CD4-positive, alpha-beta T cell treated with Interleukin-6 at 100 ng/mL for 8 hours (primary cell): ENCODE measurements at places on chromosomes 2 and 18.

DNA sequence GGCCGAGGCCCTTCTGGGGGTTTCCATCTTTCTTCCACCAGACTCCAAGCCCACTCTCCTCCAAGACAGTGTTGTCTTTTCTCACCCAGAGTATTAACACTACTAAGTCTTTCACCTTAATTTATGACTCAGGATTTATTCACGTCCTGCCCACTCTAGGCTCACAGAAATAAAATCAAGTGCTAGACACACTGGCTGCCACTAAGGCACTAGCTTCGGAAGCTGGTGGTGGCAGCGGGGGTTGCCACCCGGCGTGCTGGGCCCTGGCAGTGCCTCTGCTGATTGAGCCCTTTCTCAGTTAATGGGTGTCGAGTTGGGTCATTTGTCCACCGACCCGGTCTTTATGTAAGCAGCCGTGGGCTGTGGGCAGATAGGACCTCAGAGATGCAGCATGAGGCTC is 93.6 kb upstream of the FZD5 start:
- no peak for DNase-seq

DNA sequence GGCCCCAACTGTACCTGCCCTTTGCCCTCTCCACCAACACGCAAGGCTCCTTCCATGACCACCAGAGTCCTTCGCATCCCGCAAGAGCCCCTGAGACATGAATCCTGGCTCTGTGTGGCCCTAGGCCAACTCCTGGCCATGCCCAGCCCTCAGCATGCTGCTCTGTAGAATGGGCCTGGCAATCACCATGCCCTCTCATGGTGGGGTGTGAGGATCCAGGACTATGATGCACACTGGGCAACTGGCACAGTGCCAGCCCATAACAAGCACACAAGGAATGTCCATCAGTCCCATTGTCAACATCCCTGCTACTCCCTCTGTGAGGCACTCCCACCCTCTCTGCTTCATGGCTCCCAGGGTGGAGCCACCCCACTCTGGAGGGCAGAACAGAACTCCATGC is 44.7 kb downstream of the FER1L5 start:
- no peak for DNase-seq

- no peak for DNase-seq
Observed at GRCh38 chr2:121052521-121052920, 232.5 kb downstream of the TFCP2L1 start.

DNA sequence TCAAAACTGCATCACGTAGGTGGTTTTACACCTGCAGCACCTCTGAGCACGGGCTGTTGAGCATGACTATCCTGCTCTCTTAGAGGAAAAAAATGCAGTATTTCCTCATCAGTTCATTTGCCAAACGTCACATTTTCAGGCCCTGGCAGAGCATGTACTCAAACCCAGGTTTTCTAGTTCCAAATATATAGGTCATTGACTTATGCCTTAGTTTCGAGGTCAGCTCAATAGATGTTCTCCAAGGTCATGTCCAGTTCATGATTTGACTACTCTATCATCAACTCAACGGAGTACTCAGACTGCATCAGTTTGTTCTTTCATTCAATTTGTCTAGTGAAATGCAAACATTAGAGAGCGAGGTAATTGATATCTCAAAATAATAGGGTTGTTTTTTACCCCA is 39.3 kb upstream of the STAT1 start:
- DNase-seq = no peak

GRCh38 chr2:96116879-96117533 is 635 bp upstream of the ADRA2B start:
- DNase-seq = peak; percentile 55

GRCh38 chr2:39913648-39914461 is 134.8 kb upstream of the THUMPD2 start:
- no peak for DNase-seq

- no peak for DNase-seq
Observed at GRCh38 chr2:61811821-61812220, 42.0 kb downstream of the FAM161A start.

GRCh38 chr2:136255648-136256461 is 137.9 kb upstream of the CXCR4 start:
- peak; percentile 15 for DNase-seq

DNA sequence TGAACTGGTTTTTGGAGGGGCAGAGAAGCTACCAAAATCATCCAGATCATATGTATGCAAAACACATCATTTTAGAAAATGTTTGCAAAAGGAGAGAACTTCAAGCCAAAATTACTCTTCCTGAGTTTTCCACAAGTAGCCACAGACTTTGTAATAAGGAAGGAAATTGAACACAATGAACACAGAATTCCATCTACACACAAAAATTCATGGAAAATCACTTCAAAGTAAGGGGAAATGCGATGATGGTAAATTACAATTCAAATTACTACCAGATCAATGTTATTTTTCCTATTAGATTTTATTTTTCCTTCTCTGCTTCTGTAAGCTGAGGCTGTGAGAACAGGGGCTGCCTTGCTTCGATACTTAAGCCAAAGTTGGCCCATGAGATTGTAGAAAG is 172.1 kb upstream of the ARL4C start:
- no peak for DNase-seq

- no peak for DNase-seq
Observed at GRCh38 chr2:56474412-56475158, 290.8 kb downstream of the CCDC85A start.

DNA sequence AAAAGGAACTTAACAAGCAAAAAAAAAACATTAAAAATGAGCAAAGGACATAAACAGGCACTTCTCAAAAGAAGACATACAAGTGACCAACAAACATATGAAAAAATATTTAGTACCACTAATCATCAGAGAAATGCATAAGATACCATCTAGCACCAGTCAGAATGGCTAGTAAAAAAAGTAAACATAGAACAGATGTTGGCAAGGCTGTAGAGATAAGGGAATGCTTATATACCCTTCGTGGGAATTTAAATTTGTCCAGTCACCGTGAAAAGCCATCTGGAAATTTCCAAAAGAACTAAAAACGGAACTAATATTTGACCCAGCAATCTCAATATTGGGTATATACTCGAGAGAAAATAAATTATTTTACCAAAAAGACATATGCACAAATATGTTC is 1751.3 kb upstream of the LRRTM1 start:
- DNase-seq = no peak

DNA sequence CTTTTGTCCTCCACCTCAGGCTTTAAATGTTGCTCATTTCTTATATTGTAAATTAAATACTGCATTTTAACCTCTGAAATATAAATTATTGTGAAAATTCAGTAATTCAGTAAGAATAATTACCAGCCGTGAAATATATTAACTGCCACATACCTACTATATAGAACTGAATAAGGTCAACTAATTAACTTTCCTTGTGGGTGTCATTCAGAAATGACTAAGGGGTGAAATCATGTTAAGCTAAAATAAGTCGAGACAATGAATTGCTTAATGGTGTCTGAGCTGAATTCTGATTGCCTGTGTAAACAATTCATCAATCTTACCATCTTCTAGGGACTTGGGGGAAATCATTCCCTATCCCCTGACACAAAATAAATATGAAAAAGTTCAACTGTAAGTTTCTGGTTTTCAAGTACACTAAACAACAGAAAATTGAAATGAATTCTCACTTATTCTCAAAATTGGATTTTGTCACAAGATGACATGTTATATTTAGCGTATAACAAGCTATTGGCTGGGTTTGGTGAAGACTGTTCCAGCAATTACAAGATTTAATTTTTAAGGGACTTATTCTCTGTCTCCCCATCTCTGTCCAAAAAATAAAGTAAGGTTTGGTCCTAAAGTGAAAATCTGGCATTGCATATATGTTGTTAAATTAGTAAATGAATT is 255.1 kb downstream of the METTL4 start:
- DNase-seq = no peak

- no peak for DNase-seq
Observed at GRCh38 chr2:117853873-117854272, 39.4 kb downstream of the DDX18 start.

DNA sequence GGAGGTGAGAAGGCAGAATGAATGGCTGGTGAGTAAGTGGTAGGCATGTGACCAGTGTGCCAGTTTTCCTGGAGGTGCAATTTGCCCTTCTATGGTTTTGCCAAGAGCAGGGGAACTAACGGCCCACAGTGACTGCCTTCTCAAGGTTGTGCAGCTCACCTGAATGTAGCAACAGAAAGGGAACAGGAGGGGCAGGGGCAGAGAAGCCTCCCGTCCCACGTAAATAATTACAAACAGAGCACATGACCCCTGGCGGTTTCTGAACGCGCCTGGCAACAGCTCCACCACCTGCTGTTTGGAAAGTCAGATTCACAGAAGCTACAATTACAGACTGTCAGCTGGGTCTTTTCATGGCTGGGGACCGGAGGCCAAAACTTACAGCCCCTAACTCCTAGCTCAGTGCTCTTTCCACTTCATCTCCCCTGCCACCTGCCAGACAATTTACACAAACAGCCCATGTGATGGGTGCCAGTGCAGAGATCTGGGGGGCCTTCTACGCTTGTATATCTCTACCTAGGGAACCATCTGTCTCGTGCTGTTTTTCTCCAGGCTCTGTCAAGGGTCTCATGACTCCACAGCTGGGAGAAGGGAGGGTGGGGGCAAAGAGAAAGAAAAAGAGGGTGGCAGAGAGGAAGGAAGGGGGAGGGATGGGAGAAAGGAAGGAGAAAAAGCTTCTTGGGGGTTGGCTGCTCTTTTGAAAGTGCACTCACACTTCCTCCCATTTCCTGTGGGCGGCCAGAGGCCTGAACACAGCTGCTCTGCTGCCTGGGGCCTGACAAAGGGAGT is 69.6 kb downstream of the POLR1A start:
- peak; percentile 70 for DNase-seq

GRCh38 chr2:126659562-126660467 is 3.9 kb downstream of the GYPC start:
- DNase-seq = no peak

DNA sequence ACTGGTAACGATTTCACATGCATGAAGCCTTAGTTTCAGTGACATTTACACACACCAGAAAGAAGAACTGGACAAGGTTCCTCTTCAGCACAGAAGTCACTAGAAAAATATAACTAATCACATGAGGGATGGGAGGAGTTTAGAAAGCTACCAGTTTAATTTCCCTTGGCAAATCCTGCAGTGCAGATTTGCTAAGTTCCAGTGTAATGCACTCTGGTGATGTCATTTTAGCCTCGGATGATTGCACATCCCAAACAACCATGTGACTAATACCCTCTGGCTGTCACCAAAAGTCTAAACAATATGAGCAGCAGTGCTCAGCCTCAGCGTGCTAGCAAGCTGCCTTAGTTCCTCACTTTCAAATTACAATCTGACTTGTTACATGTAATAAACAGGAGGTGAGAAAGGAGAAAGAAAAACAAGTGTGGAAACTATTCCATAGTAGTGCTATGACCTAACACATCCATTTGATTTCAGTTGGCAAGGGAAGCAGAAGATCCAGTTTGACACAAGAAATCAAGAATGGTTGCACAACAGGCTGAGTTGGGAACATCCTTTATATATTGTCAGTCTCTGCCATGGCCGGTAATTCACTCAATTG is 35.3 kb upstream of the PPP1CB start:
- DNase-seq = peak; percentile 1

DNA sequence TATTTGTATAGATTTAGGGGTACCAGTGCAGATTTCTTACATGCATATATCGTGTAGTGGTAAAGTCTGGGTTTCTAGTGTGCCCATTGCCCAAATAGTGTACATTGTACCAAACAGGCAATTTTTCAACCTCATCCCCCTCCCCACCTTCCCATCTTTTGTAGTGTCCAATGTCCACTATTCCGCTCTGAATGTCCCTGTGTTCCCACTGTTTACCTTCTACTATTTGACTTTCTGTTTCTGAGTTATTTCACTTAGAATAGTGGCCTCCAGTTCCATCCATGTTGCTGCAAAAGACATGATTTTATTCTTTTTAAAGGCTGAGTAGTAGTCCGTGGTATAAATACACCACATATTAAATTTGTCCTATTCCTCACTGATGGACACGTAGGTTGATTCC is 132.9 kb downstream of the FTCDNL1 start:
- no peak for DNase-seq

- no peak for DNase-seq
Observed at GRCh38 chr2:203797712-203798111, 69.9 kb upstream of the CTLA4 start.

- DNase-seq = no peak
Observed at GRCh38 chr18:58754544-58755068, 83.3 kb downstream of the MALT1 start.

- no peak for DNase-seq
Observed at GRCh38 chr2:239774933-239775622, 250.1 kb downstream of the NDUFA10 start.

DNA sequence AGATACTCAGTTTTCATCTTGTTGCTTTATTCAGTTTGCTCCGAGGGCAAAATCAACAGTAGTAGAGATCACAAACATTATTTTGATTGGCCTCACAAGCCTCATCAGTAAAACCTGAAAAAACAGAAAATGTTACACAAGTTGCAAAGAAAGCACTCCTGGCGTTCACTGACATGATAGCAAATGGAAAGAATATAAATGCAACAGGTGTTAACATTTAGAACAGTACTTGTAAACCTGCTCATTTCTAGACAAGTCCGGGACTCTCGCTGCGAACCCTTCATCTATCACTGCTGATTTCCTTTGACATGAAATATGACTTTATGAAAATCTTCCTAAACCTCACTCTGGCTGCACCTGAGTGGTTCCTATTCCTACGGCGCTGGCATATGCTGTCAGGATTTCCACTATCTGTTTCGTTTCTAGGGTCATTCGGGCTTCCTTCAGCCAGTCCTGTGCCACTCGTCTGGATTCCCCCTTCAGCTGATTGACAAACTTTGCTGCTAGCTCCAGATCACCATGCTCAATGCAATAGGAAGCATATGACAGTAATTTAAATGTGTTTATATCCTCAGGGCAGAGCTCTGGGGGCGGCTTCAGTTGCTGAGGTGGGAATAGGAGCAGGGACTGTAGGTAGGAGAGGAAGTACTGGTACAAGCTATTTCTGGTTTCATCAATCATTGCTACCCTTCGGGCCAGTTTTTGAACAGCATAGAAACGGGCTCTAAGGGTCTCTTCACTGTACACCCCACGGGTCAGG is 38.1 kb downstream of the PTCD3 start:
- DNase-seq = no peak

DNA sequence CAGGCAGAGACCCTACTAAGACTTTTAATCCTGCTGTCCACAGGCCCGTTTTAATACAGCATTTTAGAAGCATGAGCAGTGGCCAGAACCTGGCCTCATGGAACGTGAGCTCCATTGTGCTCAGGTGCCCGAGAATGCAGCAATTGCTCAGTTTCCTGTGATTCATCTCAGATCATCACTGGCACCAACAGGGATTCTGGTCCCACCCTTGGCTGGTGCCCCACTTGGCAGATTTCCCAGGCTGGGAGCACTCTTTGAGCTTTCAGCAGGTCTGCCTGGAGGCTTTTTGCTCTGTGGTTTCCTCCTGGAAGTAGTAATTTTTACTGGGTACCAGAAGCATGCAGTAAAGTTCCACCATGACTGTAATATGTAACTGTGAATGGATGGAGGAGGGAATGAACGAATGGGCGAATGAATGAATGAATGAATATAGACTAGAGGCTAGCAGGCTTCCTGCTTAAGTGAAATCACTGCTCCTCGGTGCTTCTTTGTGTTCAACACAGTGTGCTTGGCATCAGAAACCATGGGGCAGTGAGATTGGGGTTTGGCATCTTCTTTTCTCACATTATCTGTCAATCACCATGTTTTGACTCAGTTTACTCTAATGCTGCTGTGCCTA is 312.9 kb downstream of the PRKCE start:
- no peak for DNase-seq
